ENCODE measurements at places on chromosomes 5 and 9. TPM values are rescaled to one million over a fixed set of nuclear protein-coding genes. Genes with fewer than 3 reads are reported as not detected.

LOX gene
- polyA plus RNA-seq, result 0.29 TPM

GABRA1 gene
- polyA plus RNA-seq, result not detected

TEX48 gene
- polyA plus RNA-seq, result not detected

TAS2R1 gene
- not detected for polyA plus RNA-seq

GBGT1 gene
- polyA plus RNA-seq, result 3.0 TPM

MAP1B gene
- 1.4 TPM for polyA plus RNA-seq

TRIM7 gene
- 39.0 TPM for polyA plus RNA-seq
